ENCODE measurements at places on chromosomes 2 and 18.

GRCh38 chr2:110995911-110996310 is 124.8 kb upstream of the BCL2L11 start:
- no peak for DNase-seq

DNA sequence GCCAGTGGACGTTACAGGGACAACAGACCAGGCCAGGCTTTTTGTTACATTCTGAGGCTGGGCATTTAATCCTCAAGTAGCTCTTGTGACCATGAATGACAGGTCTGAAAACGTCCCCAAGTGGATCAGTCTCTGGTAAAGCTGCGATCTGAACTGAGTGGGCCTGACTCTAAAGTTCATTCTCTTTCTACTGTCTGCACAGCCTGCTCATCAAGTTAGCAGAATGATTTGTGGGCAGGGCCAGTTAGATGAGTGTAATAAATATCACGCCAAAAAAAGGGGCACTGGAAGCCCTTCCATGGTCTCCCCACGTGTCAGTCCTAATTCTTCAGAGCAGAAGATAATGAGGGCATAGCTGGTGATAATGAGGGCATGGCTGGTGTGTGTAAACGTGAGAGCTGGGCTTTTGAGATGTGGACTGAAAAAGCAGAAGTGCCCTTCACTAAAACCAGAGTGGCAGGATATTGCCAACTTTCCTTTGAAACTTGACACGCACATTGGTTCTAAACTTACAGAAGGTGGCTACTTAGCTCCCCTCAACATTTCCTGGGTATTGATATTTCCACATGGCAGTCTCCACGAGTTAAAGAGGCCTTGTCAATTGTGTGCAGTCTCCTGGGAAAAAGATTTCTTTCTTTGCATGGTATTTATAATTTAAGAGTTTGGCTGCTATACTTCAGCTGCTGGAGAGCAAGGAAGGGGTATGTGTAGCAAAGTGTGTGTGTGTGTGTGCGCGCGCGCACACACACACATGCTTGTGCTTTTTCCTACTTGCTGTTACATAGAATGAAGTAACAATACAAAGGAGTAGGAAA is 72.7 kb upstream of the LYPD6B start:
- no peak for DNase-seq

GRCh38 chr2:27823135-27823534 is 51.6 kb downstream of the MRPL33 start:
- no peak for DNase-seq

DNA sequence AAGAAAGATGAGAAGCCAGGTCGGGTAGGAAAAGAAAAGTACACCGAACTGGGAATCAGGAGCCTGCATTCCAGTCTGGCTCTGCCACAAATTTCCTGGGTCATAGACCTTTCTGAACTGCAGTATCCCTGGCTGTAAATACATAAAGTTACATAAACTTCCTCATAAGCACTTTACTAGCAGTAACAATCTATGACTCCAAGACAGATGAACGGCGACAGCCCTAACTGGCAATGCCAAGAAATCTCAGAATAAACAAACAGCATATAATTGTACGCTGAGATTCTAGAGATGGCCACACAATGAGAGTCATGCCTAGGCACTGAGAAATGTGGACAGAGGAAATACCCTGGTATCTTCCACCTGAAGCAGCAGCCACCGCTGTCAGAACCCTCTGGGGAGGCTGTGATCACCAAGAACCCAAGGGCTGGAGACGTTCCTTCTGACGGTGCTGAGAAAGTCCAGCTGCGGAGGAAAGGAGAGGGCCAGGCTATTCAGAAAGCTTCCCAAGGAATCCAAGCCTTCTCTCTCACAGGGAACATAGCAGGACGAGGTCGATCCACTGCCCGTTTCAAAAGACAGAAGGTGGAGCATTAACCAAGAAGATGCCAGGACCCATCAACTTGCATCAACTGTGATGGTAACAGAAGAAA is 89.3 kb upstream of the SLC66A3 start:
- DNase-seq: no peak

GRCh38 chr18:29056800-29057199 is 879.9 kb upstream of the CDH2 start:
- DNase-seq: no peak

- DNase-seq: peak; percentile 91
Measured at GRCh38 chr18:41954827-41955613, at the start of gene PIK3C3. Gene PIK3C3 (plus strand): TSS chr18:41955234. CDS start chr18:41955292, 58 bp downstream.

DNA sequence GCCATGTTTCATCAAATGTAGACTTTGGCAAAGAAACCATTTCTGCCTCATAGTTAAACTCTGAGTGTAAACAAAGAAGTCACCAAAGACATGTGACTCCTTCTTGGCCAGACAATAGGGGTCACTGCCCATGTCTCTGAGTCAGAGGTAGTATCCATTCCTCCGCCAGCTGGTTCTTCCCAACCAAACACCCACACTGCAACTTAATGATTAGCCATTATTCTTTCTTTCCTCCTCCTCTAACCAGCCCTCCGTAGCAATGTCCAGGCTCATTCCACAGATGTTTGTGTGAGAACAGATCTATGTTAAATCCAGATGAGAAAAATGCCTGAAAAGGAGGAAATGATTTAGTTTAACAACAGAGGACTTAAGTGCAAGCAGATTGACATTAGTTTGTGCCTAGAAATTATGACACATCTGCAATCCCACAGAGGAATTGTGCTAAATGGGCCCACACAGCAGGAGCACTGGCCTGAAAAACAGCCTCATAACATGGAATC is 127.9 kb upstream of the SH3BP4 start:
- DNase-seq: no peak

GRCh38 chr18:75545189-75545588 is 117.7 kb upstream of the SMIM21 start:
- no peak for DNase-seq

GRCh38 chr2:28772351-28772750 is 20.7 kb downstream of the PPP1CB start:
- no peak for DNase-seq

DNA sequence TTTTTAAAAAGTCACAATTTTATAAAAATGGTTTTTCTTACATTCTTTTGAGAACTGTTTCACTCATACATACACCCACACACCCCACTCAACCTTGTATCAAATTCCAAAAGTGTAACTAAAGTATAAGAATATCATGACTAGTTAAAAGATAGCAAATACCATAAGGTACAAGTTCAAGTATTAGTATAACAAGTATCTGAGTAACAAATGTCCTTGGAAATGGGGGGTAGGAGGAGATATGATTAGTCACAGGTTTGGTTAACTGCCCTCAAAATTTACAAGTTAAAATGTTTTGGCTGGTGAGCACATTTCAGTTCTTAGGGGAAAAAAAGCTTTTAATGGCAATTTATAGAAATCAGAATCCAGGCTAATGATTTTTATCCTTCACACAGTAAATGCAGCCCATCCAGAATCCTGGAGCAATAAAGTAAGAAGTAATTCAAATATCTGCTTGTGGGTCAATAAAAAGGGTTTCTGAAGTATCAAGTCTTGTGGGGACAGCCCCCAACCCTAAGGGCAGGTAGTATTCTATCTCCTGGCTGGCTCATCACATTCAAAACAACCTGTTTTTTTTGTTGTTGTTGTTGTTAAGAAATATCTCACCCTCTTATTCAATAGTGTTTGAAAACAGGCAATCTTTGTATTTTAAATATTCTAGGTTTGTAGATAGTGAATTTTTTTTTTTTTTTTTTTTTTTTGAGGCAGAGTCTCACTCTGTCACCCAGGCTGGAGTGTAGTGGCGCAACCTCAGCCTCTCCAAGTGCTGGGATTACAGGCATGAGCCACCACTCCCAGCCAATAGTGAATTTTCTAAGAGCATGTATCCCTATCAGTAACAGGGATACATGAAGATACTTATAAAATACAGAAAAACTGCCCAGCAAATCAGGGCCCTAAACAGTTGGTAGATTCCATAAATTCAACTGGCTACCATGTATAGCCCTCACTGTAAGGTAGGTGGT is 14.5 kb downstream of the IAH1 start:
- no peak for DNase-seq

- no peak for DNase-seq
Measured at GRCh38 chr2:30216157-30216556, 15.2 kb upstream of the LBH start.

- no peak for DNase-seq
Measured at GRCh38 chr2:199480966-199481365, 23.2 kb upstream of the SATB2 start.

- DNase-seq: no peak
Measured at GRCh38 chr2:17591846-17592245, 51.4 kb downstream of the VSNL1 start.

GRCh38 chr2:19356545-19357401 is 1.6 kb downstream of the OSR1 start:
- DNase-seq: no peak

DNA sequence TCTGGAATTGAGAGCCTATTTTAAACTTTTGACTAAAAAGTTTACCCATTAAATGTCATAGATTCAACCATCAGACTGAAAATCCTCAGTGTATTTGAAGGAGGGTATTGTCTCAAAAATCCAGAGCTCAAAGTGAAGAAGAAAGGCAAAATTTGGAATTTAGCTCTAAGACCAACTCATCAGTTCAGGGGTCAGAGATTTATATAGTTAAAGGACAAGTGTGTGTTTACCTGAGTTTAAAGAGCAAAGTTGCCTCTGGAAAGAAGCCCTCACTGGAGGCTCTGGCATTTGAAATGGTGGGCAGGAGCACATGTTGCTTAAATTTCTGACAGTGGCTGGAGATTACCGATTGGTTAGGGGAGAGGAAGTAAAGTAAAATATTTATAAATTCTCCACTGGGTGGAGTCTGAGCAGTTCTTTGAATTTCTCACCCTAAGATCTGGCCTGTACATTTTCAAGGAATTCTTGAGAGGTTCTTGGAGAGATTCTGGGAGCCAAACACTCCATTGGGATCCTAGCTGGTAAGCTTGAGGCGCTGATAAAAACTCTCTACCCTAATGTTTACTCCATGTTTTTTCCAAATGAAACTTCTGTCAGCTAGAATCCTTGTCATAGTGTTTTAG is at the start of gene KYNU:
TSS of gene KYNU (plus strand) at position 449 of the 623 bp plus-strand sequence. CDS start 7,704 bp downstream, outside the sequence.
- no peak for DNase-seq

DNA sequence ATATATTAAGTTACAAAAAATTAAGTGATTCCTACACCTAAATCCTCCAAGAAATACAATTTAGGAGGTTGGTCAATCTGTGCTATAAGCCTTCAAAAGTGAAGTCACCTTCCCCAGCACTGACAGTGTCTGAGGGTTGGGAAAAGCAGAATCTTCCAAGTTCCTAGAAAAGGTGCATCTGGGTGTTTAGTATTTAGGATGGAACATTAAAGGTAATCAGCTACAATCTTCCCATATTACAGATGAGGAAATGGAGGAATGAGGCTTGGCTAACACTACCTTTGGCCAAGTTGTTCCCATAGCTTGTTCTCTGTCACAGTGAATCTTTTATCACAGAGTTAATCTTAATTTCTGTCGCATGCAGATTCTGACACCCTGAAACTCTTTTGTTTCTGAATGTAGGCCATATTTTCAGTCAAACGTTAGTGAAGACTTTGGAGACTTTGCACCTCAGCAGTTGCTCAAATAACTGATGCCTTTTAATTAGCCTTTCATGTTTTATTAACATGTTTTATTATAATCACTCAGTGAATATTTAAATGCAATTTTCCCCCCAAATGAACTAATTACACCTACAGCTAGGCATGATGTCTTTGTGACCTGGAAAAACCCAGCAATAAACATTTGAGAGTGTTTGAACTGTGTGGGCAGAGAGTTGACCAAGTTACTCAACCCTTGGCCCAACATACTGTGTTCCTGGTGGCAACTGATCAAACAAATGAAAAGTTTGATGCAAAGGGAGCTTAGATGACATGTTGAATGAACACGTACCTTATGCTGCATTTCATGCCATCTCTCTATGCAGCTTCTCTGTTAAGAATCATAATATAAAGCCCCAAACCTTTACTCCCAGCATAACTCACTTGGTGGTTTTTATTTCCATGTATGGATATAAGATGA is 17.6 kb downstream of the FN1 start:
- DNase-seq: no peak

DNA sequence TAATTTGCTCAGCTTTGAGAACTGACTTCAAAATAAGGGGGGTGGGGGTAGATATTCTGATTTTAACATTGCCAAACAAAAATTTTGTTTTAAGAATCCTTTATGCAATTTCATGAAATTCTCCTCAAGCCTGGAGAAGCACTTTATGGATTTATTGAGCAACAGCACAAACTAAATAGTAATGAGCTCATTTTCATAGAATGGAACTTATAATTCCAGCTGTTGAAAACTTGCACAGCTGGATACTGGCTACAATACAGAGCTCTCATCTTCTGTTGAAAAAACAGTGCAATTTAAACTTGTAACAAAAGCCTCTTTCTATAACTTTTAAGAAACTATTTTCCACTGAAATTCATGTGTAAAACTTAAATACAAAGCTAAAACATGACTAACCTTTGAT is 137.6 kb upstream of the FN1 start:
- no peak for DNase-seq

DNA sequence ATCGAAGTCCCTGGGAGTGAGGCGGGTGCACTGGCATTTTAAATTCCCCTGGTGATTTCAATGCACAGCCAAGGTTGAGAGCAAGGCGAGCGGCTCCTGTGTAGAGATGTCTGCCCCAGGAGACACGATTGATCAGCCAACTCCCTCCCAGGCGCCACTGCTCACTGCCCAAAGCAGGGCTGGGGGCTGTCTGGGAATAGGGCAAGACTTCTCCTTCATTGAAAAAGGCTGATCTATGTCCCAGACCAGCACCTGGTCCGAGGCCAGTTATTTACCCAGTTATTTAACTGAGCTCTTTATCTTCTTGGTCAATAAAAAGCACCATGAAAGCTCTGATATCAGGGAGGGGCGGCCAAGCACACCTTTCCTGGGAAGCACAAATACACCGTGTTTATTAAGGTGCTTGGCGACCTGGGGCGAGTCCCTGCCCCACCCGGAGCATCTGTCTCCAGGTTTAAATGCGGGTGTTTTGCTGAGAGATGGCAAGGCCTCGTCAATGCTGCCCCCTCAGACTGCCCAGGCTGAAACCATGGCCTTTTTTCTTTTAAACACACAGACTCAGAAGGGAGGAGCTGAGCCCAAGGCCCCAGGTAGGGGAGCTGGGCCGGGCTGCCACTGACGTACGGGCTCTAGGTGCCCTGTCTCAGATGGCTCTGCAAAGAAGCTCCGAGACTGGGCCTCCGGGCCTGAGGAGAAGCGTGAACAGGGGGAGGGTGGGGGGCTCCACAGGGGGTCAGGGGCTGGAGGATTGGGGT is 73.9 kb upstream of the HPCAL1 start:
- no peak for DNase-seq

DNA sequence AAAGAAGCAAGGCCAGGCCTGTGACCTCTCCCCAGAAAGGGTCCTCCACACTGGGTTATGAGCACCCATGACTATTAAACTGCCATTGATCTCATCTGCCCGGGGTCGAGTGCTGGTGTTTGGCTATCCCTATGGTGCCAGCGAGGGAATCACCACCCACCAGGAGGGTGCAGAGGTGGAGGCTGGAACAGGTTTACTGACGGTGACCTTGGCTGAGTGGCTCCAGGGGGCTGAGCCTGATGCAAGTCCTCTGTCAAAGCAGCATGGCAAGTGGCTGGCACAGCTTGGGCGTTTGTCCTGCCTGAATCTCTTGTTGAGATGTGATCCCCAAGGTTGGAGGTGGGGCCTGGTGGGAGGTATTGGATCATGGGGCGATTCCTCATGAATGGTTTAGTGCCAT is 196.4 kb upstream of the HDAC4 start:
- no peak for DNase-seq

Measured in caudate nucleus (tissue), 63 donors.